Muscle of leg (tissue), 16 donors: ENCODE measurements at places on chromosomes 2 and 18. TPM values are rescaled to one million over a fixed set of nuclear protein-coding genes. Genes with fewer than 3 reads are reported as not detected.

Gene CRYBA2
- polyA plus RNA-seq, result not detected

Gene PAIP2B
- 3.3 TPM for polyA plus RNA-seq

Gene GYPC
- 116 TPM for polyA plus RNA-seq

Gene ARHGAP28
- polyA plus RNA-seq, result 25.4 TPM

Gene POTEC
- polyA plus RNA-seq, result not detected

Gene SKOR2
- polyA plus RNA-seq, result 0.03 TPM

GRCh38 chr2:227834916-227835650 lies 21.4 kb downstream of the CCL20 start:
- no peak for DNase-seq
- H3K27ac ChIP-seq, result no peak overlapping the region
- H3K36me3 ChIP-seq, result no peaks in the 10 kb centered on the region
- H3K4me3 ChIP-seq, result no peak overlapping the region
- H3K4me1 ChIP-seq, result no peaks in the 10 kb centered on the region

- DNase-seq, result no peak
- H3K27me3 ChIP-seq, result no peaks in the 10 kb centered on the region
- no peak overlapping the region for H3K27ac ChIP-seq
- H3K4me3 ChIP-seq, result no peak overlapping the region
- no peaks in the 10 kb centered on the region for H3K4me1 ChIP-seq
These were observed 151.8 kb upstream of the HNMT start for GRCh38 chr2:137812517-137812916.

GRCh38 chr2:200627110-200627770 lies 41.4 kb downstream of the AOX1 start:
- H3K4me1 ChIP-seq, result no peaks in the 10 kb centered on the region
- no peak for DNase-seq
- H3K27me3 ChIP-seq, result no peaks in the 10 kb centered on the region
- no peak overlapping the region for H3K27ac ChIP-seq
- no peak overlapping the region for H3K4me3 ChIP-seq
- no peaks in the 10 kb centered on the region for H3K36me3 ChIP-seq

DNA sequence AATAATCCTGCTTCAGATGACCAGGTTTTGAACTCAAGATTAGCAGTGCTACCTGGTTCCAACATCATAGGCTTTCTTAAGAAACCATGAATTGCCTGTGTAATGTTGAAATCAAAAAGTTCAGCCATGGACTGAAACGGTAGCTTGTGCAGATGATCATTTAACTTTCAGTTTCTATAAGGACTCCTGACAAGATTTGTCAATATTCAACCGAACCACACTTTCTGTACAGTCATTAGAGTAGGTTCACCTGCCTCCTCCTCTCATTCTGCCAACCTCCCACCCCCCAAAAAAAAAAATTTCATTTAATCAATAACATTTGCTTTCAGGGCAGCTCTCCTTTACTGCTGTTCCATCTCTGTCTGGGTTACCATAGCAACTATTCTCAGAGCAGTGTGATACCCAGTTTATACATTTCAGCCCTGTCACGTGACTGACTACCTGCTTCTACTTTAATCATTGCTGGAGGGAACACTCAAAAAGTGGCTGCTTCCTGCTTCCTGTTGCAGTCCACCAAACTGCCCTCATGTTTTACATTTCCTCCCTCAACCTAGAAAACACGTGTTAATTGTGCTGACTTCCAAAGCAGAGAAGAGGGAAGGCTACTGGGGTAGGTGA lies 275.5 kb downstream of the SS18 start:
- DNase-seq, result no peak
- no peaks in the 10 kb centered on the region for H3K27me3 ChIP-seq
- no peaks in the 10 kb centered on the region for H3K36me3 ChIP-seq
- H3K4me1 ChIP-seq, result peaks cover 9% of the 10 kb centered on the region
- no peak overlapping the region for H3K4me3 ChIP-seq
- no peak overlapping the region for H3K27ac ChIP-seq

GRCh38 chr2:166613226-166613625 lies 119.2 kb upstream of the SCN7A start:
- H3K4me1 ChIP-seq, result peaks cover 9% of the 10 kb centered on the region
- no peaks in the 10 kb centered on the region for H3K27me3 ChIP-seq
- H3K4me3 ChIP-seq, result no peak overlapping the region
- no peak for DNase-seq
- H3K36me3 ChIP-seq, result no peaks in the 10 kb centered on the region

- H3K36me3 ChIP-seq, result no peaks in the 10 kb centered on the region
- H3K4me1 ChIP-seq, result peaks cover 6% of the 10 kb centered on the region
- peaks cover 12% of the 10 kb centered on the region for H3K27me3 ChIP-seq
- H3K27ac ChIP-seq, result no peak overlapping the region
- peak; percentile 93 for DNase-seq
These were observed 65.2 kb upstream of the FIGN start for GRCh38 chr2:163800951-163801381.

DNA sequence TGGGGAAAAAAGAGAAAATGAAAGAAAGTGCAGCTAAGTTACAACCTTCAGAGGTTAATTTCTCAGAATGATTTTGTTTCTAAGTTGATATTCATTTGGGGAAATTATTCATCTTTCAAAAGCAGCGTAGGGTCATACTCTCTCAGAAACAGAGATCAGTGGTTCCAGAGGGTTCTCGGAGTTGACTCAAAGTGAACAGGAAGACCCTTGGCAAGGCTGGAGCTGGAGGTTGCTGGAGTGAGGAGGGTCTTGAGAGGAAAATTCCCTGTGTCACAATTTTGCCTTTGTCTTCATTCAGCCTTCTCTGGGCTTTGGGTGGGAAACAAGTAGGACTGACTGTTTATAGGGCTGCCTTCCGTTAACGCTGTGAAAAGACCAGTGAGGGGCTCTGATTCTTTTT lies 168.2 kb downstream of the ICOS start:
- DNase-seq, result no peak
- H3K4me1 ChIP-seq, result peaks cover 10% of the 10 kb centered on the region
- H3K4me3 ChIP-seq, result no peak overlapping the region
- H3K27ac ChIP-seq, result no peak overlapping the region
- H3K36me3 ChIP-seq, result no peaks in the 10 kb centered on the region
